ENCODE measurements at places on chromosomes 1 and 21.

DNA sequence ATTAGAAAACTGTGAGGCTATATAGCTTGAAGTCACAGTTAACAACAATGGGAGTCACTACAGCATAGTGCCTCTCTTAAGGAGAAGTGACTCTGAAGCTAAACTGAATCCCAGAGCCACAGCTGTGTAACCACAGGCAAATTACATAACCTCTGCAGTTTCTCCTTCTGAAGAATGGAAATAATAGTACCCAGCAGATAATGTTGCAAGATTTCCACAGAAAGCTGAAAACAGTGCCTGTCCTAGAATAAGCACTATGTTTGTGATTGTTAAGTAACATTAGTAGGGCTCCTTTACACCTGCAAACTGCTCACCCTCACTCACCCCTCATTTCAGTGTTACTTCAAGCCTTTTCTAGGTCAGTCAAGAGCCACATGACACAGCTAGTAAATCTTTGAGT, 886.7 kb downstream of the PLA2G4A start:
- DNase-seq, result no peak

- no peak for DNase-seq
These were observed 158.6 kb downstream of the SYT2 start for GRCh38 chr1:202551683-202552082.

- no peak for DNase-seq
These were observed 869.1 kb downstream of the KCNT2 start for GRCh38 chr1:195738966-195739650.

DNA sequence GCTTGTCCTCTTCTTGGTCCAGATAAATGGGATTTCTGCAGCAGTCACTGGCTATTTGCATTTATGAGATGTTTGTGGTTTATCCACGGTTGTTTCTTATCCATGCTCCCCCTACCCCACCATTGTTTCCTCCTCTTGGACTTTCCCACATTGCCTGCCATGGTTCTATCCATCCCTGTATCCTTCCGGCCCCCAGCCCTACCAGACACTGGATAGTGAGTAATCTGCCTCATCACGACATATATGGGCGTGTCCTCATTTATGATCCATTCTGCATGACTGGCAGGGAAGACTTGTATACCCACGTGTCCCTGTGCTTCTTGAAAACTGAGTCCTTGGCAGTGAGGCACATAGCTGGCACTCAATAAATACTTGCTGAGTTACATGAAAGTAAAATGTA, 40.1 kb downstream of the CACNA1S start:
- no peak for DNase-seq

DNA sequence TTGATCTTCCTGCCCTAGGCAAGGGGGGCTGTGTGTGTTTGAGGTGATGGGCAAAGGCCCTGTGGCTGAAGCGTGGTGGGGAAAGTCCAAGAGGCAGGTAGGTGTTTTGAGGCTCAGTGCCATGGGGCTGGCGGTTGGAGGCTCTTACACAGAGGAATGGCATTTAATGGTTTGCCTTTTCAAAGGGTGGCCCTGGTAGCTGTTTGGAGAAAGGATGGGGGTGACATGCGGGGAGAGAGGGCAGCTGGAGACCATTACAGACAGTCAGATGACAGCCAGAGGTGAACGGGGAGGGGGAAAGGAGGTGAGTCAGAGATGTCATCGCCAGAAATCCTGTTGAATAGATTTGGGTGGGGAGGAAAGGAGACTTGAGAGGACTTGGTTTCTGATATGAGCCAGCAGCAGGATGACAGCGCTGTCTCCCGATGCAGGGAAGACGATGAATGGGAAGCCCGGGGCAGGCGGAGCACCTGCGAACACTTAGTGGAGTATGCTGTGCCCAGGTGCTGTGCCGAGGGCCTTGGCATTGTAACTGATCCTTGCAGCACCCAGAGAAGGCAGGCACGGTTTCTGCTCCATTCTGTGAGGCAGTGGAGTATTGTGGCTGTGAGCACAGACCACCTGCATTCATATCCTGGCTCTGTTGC, 56.3 kb downstream of the MAN1C1 start:
- no peak for DNase-seq

GRCh38 chr1:63787875-63788274, 14.1 kb downstream of the ROR1 start:
- no peak for DNase-seq

DNA sequence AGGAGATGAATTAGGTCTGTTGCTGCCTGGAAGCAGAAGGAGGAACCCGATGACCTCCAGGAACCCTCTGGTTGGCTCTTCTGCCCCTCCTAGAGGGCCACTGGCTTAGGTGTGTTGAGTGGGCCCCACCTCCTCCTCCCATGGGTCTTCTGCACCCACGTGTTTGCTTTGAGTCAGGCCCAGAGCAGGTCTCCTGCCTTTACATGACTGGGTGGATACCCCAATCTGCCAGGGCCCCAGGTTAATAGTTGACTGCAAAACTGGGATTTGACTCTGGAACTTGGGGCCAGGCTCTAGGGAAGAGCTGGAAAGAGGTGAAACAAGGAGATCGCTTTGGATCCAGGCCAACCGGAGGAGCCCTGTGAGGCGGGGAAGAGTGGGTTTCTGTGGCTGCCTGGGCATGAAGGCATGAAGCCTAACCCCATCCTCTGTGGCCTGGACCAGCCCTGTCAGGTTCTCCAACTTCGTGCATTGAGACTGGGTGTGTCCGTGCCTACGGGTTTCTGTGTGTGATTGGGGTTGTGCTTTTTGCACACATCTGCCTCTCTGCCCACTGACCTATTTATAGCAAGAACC, 7.8 kb upstream of the LAD1 start:
- DNase-seq, result no peak

DNA sequence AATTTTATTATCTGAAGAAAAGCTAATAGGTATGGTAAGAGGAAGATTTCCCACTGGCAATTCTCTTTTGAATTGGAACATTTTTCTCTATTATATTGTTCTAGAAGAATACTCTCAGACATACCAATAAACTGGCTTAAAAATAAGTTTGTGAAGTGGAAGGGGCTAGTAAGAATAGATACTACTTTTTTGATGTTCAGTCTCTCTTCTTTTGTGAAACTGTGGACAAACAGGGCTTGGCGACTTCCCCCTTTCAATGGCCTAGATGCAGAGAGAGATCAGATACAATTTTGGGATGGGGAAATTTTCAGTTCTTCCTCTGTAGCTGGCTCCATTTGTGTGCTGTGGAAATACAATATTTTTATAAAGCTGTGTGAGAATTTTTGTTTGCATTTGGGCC, 2.5 kb downstream of the PBX1 start:
- DNase-seq, result no peak

GRCh38 chr1:4586611-4587160, 67.7 kb upstream of the AJAP1 start:
- no peak for DNase-seq

- no peak for DNase-seq
These were observed 16.3 kb upstream of the SARS1 start for GRCh38 chr1:109197158-109198042.

GRCh38 chr1:43435146-43436145, 18.3 kb downstream of the HYI start:
- DNase-seq, result no peak

DNA sequence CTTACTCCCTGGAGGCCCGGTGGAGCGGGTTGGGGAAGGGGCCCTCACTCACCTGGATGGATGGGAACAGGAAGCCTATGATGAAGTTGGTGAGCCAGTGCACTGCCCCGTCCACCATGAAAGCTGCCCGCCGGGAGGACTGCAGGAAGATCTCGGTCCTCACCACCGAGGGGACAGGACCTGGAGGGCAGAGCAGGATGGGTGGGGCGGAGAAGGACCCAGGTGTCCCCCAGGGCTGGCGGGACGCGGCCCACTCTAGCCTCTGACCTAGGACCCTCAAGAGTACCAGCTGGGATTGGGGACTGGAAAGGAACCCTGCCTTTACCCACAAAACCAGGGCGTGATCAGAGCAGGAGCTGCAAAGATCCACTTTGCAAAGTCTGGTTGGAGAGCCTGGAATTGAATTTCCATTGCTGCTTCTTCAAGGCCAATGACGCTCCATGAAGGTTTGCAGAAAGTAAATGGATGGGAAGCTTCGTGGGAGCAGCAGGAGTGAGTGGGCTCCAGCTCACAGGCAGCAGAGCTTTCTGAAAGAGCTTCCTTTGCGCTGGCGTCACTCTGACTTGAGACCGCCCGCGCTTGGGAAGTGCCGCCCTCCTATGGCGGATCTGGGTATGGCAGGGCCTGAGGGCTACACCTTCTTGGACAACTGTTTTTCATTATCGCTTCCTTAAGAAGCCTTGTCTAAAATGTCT, 21.4 kb downstream of the SLC2A7 start:
- DNase-seq, result peak; percentile 84

GRCh38 chr1:211942583-211942982, 92.8 kb downstream of the INTS7 start:
- no peak for DNase-seq

Measured in T-cell (primary cell).